ENCODE measurements at places on chromosomes 3 and 15.

- DNase-seq, result no peak
These were observed 33.5 kb downstream of the NEDD4 start for GRCh38 chr15:55959744-55960447.

DNA sequence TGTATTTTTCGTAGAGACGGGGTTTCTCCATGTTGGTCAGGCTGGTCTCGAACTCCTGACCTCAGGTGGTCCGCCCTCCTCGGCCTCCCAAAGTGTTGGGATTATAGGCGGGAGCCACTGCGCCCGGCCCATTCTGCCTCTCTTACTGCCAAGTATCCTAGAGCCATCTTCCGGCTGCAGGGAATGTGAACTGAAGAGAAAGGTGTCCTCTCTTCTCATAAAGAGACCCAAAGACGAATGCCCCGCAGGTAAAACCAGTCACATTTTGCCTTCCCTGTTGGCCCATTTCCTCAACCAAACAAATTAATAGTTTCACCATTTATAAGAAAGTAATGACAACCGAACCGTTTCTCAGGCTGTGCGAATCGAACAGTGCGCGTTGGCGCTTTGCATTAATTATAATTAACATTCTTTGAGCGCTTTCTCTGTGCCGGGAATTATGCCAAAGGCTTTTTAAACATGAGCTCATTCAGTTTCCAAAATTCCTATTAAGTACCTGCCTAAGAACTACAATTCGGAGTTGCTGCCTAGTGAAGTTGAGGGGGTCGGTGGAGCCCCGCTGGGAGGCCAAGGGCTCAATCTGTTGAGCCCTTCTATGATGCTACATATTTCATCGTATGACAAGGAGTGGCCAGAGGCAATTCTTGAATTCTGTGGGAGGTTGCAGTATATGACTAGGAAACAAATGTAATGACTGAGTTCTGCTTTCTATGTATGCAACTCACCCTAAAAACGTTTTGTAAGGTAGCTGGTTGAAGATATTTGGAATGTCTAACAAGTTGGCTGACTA is 819 bp upstream of the RPL24 start:
- no peak for DNase-seq

DNA sequence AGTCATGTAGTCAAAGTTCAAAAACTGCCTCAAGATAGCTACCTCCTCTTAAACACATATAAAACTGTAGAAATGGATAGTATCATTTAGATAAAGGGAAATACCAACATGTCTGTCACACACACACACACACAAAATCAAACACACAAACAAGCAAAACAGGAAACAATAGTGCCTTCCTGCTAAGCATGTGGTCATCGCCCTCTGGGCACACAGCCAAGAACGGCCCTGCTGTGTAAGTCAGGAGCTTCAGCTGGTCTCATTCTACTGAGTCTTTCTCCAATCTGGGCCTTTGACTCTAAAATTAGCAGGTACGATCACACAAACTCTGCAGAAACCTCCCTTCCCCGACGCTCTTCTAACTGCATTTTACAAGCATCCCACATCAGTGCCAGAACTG is 272.2 kb upstream of the CHRNA7 start:
- peak; percentile 10 for DNase-seq

- no peak for DNase-seq
These were observed 282.1 kb downstream of the RYR3 start for GRCh38 chr15:33592864-33593263.

GRCh38 chr3:194095464-194095863 is 40.5 kb upstream of the HES1 start:
- DNase-seq, result no peak

DNA sequence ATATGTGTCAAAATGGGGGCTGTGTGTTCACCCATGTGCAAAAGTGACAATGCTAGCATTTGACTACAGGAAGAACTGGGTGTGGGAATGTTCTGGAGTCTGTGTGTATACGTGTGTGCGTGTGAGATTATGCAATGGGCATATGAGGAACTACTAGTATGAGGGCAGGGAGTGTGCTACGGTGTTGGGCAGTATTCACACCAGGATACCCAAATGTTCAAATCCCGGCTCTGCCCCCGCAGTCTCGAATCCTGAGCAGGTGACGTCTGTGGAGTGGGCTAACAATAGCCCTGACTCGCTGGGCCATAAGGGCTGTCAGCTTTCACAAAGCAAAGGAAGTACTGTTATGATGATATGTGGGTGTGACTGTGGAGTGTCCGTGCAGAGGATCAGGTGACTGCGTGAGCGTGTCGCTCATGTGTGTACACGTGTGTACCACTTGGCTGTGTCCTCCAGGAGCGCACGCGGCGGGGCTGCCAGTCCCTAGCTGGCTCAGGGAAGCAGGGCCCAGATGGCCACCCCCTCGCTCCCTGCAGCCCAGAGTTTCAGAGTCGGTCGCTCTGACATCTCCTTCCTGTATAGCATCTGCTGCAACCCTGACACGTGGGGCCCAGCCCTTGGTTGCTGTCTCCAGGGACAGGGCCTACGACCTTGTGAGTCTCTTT is 27.2 kb downstream of the IQSEC1 start:
- DNase-seq, result no peak

- DNase-seq, result no peak
These were observed 69.8 kb upstream of the BOC start for GRCh38 chr3:113141543-113141942.

GRCh38 chr3:39166134-39166710 is 12.8 kb upstream of the CSRNP1 start:
- DNase-seq, result peak; percentile 51

DNA sequence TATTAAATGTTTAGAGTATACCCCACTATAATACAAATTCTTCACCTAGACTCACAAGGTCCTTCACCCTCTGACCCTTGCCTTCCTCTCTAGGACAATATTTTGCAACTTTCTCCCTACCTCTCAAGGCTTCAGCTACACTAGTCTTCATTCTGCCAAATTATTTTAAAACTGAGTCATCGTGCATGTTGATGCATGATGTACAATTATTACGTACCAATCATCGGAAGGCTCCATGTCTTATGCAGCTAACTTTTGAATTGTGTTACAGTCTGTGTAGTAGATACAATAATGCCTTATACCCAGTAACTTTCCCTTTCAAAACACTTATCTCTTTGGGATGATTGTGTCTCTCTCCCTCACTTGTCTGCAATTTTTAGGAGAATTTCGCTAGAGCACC is 98.5 kb upstream of the ROBO2 start:
- no peak for DNase-seq

GRCh38 chr3:14933820-14934425 is 13.5 kb upstream of the NR2C2 start:
- DNase-seq, result no peak

GRCh38 chr15:40338041-40338657 is 2.6 kb downstream of the CCDC9B start:
- DNase-seq, result no peak

- no peak for DNase-seq
These were observed 88.0 kb downstream of the PEX5L start for GRCh38 chr3:179948740-179949139.

GRCh38 chr3:98972155-98972554 is 70.7 kb upstream of the DCBLD2 start:
- no peak for DNase-seq

DNA sequence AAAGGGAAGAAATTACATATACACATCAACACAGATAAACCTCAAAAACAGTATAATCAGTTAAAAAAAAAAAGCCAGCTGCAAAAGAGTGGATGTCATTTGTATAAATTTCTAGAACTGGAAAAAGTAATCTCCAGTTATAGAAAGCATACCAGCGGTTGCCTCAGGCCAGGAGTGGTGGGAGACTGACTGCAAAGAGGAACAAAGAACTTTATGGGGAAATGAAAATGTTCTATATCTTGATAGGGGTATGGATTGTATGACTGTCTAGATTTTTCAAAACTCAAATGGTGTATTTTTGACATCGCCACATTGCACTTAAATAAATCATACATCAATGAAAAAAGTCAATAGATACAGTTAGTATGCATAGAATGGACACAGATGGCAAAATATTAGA is 241.6 kb downstream of the SCAPER start:
- DNase-seq, result no peak

DNA sequence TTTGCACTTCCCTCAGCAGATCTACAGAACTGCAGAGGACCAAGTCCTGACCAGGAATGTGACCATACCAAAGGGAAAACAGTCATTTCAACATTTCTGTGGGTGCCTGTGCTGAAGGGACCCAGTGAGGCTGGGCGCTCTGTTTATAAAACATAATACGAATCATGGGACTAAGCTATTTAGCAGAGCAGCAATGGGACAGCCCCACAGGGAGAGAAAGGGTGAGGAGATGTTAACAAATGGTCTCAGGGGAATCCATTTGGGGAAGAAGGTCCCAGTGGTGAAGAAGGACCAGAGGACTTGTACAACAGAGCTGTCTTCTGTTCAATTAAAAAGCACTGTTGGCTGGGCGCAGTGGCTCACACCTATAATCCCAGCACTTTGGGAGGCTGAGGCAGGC is 1025.4 kb downstream of the FHIT start:
- no peak for DNase-seq

GRCh38 chr3:195195321-195196209 is 75.4 kb downstream of the XXYLT1 start:
- no peak for DNase-seq

DNA sequence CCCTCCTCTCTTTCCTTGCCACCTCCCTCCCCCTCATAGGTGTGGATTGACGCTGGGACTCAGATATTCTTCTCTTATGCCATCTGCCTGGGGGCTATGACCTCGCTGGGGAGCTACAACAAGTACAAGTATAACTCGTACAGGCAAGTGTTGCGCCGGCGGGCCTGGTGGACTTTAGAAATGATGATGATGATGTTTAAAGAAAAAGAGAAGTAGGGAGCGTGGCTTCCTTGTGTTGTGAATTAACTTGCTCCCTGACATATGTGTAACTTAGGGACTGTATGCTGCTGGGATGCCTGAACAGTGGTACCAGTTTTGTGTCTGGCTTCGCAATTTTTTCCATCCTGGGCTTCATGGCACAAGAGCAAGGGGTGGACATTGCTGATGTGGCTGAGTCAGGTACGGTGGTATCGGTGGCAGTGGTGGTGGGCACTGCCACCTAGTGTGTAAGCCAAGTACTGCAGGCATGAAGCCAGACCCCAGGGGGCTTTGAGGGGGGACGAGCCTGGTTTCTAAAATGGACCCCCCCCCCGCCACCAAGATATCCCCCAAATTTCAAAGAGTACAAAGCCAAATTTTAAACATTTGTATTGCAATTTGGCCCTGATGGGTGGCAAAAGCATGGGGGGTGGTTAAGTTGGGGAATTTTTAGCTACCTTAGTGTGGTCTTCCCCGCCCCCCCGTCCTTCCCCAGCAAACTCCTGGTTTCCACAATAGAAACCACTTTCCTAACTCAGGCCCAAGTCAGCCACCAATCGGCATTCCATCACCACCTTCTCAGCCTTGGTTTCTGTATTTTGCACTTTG is 65.6 kb downstream of the SLC6A6 start:
- DNase-seq, result peak; percentile 58

- no peak for DNase-seq
These were observed 14.0 kb downstream of the C3orf22 start for GRCh38 chr3:126544596-126545281.

DNA sequence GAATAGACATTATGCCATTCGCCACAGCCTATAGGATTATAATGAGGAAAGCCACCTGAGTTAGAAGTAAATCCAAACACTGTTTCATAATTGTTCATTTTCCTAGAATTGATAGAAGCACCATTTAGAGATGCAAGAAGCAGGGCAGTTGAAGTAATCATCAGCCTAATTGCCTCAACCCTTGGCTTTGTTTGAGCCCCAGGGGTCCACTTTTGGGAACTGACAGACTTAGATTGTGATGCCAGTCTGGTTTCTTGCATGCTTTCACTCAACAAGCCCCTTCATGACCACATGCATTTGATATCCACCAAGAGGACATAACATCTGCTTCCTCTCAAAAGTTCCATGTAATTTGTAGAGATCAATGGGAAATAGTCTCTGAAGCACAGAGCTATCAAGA is 97.2 kb upstream of the COL8A1 start:
- DNase-seq, result no peak

DNA sequence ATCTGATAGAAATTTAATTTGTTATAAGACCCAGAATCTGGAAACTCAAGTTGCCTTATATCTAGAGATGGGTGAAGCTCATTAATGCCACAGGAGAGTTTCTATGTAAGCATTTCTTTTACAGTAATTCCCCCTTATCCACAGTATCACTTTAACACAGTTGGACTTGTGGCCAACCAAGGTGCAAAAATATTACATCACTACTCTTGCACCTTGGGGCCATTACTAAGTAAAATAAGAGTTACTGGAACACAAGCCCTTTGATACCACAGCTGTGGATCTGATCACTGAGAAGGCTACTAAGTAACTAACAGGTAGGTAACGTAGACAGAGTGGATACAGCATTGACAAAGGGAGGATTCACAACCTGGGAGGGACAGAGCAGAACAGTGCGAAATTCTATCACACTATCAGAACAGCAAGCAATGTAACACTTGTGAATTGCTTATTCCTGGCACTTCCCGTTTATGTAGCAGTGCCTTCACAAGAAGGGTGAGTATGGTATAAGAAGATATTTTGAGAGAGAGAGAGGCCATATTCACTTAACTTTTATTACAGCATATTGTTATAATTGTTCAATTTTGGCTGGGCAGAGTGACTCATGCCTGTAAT is 33.9 kb upstream of the TOPBP1 start:
- DNase-seq, result no peak

- DNase-seq, result no peak
These were observed 91.3 kb upstream of the ATP10A start for GRCh38 chr15:25954398-25954797.

DNA sequence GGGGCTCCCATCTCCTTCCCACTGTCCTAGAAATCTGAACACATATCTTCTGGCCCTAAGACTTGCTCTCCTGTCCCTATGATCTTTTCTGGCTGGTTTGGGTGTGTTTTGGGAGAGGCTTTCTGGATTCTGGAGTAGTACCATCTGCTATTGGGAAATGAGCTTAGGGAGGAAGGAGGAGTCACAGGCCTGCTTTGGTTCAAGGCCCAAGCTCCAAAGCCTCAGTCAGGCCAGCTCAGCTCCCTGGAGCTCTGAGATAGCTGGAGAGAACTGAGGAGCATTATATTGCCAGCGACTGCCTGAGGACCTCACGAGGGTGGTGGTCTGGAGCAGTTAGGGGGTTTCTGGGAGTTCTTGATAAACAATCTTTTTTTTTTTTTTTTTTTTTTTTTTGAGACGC is 18.7 kb downstream of the RASGRF1 start:
- DNase-seq, result no peak

- DNase-seq, result no peak
These were observed 57.7 kb downstream of the BFSP2 start for GRCh38 chr3:133457465-133458067.

DNA sequence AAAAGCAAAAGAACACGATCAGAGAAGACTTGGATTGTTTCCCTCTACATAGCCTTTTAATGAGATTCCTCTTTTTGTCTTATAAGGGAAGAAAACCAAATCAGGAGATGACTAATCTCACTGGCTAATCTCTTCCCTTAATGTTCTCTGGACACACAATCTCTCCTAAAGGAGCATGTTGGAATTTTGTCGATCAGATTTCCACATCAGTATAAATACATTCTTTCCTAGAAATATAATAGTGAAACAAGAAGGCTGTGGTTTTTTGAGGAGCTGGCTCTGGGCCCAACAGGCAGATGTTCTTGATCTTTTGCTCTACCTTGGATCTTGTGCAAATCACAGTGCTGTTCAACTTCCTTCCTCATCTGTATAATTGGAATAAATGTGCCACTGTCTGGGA is 94.0 kb downstream of the GTPBP8 start:
- DNase-seq, result no peak

GRCh38 chr3:55555873-55556618 is 68.9 kb upstream of the WNT5A start:
- no peak for DNase-seq

Data from H54 (cell line).